Kidney (tissue), 22 donors: ENCODE measurements at places on chromosomes 3 and 15. TPM values are rescaled to one million over a fixed set of nuclear protein-coding genes. Genes with fewer than 3 reads are reported as not detected.

CHRFAM7A gene
- total RNA-seq, result 2.7 TPM

DNA sequence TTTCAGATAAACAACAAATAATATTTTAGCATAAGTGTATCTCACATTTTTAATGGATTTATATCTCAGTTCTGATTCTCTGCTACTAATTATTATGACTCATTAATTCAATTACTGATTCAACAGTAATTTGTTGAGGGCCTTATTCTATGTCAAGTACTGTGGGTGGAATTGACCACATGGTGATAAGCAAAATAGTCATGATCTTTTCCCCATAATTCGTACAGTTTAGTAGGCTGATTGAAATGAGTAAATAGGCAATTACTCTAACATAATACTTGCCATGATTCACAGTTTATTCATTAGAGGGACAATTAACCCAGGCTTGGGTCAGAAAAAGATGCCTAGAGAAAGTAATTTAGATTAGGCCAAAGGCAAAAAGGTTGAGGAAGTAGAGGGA, 60.9 kb upstream of the SLC4A7 start:
- DNase-seq, result no peak
- H3K27me3 ChIP-seq, result no peaks in the 10 kb centered on the region
- H3K36me3 ChIP-seq, result no peaks in the 10 kb centered on the region
- H3K4me1 ChIP-seq, result no peaks in the 10 kb centered on the region
- H3K4me3 ChIP-seq, result no peak overlapping the region

DNA sequence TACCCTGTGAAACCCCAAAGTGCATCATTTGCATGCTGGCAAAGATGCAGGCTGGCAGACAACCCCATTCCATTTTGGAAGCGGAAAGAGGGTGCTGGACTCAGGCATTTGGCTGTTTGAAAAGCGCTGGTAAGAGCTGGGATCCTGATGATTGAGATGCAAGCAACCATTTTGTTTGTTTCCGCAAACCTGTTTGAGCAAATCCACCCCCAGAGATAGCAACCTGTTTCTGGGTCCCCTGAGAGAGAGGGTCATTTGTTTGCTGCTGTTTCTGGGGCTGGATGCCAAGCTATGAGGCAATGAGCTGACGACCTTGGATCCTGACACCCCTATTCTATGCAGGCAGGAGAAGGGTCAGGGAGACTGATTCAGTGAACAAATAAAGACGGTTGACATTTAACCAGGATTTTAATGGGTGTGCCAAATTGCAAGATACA, 9.8 kb downstream of the SLC6A1 start:
- no peak for DNase-seq
- H3K27ac ChIP-seq, result no peak overlapping the region
- H3K36me3 ChIP-seq, result no peaks in the 10 kb centered on the region
- no peaks in the 10 kb centered on the region for H3K4me1 ChIP-seq
- no peaks in the 10 kb centered on the region for H3K27me3 ChIP-seq

CACNA1D gene
- 35.7 TPM for total RNA-seq

DPPA2 gene
- total RNA-seq, result 0.19 TPM
